ENCODE measurements at places on chromosomes 6 and 20.

DNA sequence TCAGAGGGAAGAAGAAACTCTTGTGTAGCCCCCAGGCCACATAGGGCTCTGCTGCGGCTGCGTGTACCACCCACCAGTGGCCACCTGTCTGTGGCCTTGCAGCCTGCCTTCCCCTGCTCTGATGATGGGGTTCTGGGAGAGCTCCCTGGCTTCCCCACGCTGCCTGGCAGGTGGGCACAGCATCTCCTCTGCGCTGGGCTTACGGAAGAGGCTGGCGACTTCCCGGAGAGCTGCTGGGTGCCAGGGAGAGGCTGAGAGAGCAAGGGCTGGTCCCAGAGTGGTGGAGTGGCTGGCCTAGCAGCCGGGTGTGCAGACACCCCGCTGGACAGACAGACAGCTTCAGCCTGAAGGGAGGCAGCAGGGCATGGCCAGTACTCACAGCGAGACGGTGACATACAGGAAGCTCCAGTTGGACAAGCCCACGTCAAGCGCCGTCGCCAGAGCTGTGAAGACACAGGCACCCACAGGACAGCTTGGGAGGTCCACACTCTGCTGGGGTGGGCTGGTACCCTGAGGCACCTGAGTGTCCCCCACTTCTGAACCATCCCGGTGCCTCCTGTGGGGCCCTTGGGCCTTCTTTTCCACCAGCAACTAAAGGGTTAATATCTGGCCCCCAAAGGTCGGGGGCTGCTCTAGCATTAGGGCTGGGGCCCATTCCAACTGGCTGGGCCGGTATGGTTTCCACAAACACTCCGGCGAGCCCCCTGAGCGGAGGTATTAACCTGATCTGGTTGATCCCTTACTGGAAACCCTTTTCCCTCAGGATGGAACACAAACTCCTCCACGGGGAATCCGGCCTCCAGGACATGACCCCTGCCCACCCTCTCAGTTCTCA, 48.1 kb upstream of the CDH22 start:
- no peak for DNase-seq

DNA sequence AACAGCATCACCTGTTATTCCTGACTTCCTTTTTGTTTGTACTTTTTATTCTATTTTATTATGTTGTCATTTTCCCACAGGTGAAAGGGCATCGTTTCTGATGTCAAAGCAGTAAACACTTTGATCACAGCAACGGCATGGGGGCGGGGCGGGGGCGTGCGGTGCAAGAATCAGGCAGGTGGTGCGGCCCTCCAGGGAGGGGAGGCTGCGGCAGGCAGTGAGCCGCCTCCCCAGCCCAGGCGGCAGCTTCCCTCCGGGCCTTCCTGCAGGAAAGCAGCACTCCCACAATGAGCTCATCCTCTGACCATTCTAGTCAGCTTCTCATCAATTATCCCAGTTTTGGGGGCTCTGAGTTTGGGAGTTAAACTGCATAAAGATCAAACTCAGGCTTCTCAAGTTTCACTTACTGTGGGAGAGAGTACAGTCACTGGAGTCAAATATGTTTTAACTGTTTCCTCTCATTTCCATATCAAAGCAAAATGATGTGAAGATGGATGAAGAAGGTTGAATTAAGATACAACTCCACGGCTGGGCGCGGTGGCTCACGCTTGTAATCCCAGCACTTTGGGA, 608.4 kb upstream of the AGPAT4 start:
- no peak for DNase-seq

GRCh38 chr6:41707565-41708200, 27.7 kb downstream of the TFEB start:
- DNase-seq = no peak

DNA sequence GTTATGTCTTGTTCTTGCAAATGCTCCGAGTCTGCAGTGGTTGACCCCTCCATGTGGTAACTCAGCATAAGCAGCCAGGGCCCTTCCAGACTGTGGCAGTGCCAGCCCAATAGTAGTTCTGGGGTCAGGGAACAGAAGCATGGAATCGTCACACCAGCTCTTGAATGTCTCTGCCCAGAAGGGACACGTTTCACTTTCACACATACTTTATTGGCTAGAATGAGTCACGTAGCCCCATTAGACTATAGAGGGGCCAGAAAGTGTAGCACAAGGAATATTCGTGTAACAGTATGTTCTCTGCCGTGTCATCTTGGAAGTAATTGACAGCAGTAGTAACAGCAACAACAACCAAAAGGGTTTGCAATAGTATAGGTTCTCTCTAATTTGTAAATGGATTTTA, 254.7 kb downstream of the FARS2 start:
- no peak for DNase-seq

- no peak for DNase-seq
Measured at GRCh38 chr6:125745281-125746018, 4.0 kb upstream of the HEY2 start.

DNA sequence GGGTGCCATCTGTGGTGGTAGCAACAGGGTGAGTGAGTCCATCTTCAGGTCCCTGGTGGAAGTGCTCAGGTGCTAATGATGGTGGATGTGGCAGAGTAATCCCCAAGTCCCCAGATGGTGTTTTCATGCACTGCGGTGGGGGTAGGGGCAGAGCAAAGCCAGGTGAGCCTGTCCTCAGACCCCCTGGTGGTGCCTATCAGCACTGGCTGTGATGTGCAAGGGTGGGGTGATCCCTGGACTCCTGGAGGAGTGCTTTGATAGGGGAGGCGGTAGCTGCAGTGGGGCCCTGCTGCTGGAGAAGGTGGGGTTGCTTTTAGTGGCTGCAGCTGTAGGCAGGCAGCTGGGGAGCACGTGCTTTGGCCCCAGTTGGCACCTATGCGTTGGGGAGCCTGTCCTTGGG, 70.8 kb downstream of the CCDC170 start:
- no peak for DNase-seq

DNA sequence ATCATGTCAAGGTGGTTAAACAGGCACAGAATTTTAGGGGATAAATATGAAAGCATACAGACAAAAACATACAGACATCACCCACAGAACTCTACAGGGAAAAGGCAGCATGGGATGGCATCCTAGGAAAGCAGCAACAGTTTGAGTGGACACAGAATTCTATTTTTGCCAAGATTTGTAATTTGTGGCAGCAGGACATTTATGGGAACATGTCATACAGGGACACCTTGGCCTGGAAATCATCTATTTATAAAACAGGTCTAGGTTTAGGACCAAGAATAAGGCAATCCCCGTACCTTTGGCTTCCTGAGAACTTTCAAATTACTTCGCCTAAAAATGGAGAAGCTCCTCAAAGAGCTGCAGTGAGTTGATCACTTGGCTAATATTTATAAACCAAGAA, 17.5 kb downstream of the ARHGAP18 start:
- DNase-seq = no peak

- no peak for DNase-seq
Measured at GRCh38 chr6:1591926-1592325, 17.8 kb upstream of the FOXC1 start.

DNA sequence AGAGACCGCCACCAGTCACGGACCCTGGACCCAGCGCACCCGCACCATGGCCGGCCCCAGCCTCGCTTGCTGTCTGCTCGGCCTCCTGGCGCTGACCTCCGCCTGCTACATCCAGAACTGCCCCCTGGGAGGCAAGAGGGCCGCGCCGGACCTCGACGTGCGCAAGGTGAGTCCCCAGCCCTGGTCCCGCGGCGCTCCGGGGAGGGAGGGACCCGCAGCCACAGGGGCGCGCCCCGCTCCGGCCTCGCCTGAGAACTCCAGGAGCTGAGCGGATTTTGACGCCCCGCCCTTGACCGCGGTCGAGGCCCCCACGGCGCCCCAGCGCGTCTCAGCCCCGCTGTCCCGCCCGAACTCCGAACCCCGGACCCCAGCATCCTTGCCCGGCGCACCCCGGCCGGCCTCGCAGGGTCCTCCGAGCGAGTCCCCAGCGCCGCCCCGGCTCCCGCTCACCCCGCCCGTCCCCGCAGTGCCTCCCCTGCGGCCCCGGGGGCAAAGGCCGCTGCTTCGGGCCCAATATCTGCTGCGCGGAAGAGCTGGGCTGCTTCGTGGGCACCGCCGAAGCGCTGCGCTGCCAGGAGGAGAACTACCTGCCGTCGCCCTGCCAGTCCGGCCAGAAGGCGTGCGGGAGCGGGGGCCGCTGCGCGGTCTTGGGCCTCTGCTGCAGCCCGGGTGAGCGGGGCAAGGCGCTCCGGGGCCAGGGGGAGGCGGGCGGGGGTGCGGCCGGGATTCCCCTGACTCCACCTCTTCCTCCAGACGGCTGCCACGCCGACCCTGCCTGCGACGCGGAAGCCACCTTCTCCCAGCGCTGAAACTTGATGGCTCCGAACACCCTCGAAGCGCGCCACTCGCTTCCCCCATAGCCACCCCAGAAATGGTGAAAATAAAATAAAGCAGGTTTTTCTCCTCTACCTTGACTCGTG, at the start of gene OXT:
OXT (plus strand) TSS at position 11 of the 920 bp plus-strand sequence; CDS start at position 47, 36 bp downstream.
- DNase-seq = peak; percentile 63

DNA sequence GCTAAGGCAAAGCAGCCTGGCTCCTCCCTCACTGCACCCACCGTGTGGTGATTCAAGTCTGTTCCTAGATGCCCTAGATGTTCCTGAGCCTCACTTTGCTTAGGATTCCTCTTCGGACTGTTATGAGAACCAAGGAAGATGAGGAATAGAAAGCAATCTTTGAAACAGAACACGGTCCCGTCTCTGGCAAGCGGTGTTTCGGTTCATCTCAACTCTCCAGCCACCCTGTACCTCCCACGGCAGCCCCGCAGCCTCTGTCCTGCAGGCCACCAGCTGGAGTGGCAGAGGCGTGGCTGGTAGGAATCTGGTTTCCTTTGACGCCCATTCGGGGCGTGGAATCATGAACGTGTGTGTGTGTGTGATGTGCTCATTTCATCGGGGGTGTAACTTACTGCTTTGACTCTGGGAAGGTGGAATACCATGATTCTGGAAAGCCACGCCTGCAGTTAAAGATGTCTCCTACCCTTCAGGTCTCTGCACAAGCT, 21.3 kb downstream of the PDE10A start:
- DNase-seq = no peak

- DNase-seq = no peak
Measured at GRCh38 chr20:33211817-33212424, 5.2 kb upstream of the BPIFA3 start.

DNA sequence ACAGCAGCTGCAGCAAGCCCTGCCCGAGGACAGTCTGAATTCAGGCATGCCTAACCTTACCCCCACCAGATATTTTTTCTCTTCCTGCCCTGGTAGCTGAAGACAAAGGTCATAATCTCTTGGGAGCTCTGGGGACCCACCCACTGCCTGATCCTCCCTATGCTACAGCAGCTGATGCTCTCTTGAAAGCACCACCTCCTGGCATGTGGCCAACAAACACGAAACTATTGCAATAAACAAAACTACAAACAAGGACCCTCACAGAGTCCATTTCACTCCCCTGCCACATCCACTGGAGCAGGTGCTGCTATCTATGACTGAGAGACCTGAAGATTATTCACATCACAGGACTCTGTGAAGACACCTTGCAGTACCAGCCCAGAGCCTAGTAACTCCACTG, 238.5 kb upstream of the HS3ST5 start:
- DNase-seq = no peak

- DNase-seq = no peak
Measured at GRCh38 chr6:119539066-119539746, 189.6 kb upstream of the MAN1A1 start.

DNA sequence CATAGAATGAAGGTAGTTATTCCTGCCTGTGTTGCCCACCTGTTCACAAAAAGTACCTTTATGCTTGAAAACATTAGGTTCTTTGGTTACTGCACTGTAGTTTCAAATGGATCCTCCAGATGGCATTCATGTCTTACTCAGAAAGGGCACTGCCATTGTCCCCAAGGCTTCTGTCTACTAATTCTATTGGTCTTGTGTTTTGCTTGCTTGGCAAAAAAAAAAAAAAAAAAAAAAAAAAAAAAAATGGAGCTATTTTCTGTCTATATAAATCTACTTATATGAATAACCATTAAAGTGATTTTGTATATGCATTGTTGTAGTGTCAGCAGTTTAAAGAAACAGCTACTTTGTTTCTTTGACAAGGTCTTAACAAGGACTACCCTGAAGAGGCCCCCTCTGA, 12.7 kb upstream of the EFHC1 start:
- DNase-seq = no peak

GRCh38 chr6:130829333-130829910, 2.2 kb downstream of the SMLR1 start:
- no peak for DNase-seq

DNA sequence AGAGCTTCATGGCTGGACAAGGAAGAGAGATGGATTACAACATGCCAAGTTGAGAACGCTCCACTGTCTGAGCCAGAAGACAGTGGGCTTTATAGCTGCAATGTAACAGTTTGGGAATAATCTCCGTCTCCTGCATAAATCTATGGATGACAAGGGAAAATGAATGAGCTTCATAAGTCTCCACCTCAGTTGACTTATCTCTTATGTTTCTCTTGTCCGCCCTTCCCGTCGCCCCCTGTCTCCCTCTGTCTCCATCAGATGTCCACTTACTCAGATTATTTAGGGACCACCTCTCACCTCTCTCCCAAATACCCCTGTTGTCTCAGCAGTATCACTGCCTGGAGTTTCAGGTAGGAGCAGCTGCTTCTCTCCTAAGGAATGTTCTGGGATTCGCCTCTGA, 13.7 kb upstream of the BPIFA2 start:
- DNase-seq = no peak

- no peak for DNase-seq
Measured at GRCh38 chr6:165876588-165876987, 213.5 kb upstream of the PDE10A start.

GRCh38 chr20:47490795-47491194, 10.9 kb upstream of the NCOA3 start:
- DNase-seq = no peak

GRCh38 chr6:53154071-53154470, 5.4 kb upstream of the GCM1 start:
- no peak for DNase-seq

DNA sequence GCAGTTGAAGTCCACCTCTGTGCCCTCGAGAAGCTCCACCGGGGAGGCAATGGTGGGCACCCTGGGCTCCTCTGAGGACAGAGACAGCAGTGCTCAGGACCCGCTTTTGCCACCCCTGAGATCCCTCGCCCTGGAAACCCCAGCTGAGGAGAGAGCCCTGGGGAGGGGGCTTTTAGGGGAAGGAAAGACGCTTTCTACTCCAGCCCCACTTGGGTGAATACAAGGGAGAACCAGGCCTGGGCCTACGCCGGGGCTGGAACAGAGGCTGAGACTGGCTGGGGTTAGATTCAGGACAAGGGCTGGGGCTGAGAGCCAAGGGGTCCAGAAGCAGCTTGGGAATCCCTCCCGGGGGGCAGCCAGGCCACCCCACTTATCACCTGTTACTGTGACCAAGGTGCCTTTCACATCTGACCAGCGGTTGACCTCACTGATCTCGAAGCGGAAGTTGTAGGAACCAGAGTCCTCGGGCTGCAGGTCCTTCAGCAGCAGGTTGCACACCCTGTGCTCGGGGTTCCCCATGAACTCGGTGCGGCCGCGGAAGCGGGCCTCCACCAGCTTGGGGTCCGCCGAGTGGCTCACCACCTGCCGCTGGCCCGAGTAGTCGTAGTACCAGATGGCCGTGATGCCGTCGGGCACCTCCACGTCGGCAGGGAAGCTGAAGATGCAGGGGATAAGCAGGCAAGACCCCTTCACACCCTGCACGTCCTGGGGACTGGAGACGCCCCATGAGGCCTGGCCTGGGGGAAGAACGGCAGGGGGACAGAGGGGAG, 6.2 kb downstream of the SIGLEC1 start:
- no peak for DNase-seq
